ENCODE measurements at places on chromosomes 7 and 10.

DNA sequence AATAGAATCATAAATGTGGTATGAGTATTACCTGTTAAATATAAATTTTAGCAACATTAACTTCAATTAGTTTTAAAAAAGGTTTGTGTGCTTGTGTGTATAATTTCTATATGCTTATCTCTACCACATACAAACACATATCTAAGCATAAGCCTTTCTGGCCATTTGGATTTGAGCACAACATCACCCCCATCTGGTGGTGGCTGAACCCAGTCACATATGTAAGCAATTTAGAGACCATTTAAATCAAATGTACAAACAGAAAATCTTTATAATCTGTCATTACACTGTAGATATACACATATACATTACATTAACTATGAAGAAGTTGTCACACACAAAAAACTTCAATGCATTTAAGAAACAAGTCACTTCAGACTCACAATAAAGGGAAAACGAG is 31.7 kb downstream of the GPR22 start:
- DNase-seq = no peak

GRCh38 chr7:134845461-134845860 is 66.0 kb downstream of the CALD1 start:
- DNase-seq = no peak

GRCh38 chr10:67912331-67912946 is 28.0 kb downstream of the SIRT1 start:
- DNase-seq = no peak

- DNase-seq = no peak
These were observed 4.3 kb downstream of the PLEKHA8 start for GRCh38 chr7:30032310-30033125.

GRCh38 chr10:14684354-14684753 is 90.3 kb downstream of the FAM107B start:
- DNase-seq = no peak

GRCh38 chr7:21690705-21691104 is 147.9 kb downstream of the DNAH11 start:
- DNase-seq = no peak

- no peak for DNase-seq
These were observed 133.2 kb upstream of the IGFBP3 start for GRCh38 chr7:46054272-46054671.

- no peak for DNase-seq
These were observed 75.3 kb downstream of the INPP5A start for GRCh38 chr10:132612571-132613504.

GRCh38 chr10:117646718-117647117 is 104.2 kb downstream of the EMX2 start:
- DNase-seq = no peak

DNA sequence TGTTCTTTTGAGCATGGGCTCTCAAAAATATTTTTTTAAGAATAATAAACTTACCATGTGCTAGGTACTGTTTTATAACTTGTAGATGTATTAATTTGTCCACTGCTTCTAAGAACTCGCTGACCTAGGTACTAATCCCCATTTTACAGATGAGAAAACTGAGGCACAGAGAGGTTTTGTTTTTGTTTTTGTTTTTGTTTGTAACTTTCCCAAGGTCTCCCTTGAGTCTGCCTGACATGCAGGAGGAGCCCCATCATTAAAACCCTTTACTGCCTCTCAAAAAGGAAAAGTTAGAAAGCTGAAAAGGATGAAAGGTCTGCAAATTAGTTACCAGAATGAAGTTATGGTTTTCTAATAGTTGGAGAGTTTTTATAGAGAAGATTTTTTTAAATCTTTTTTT is 38.5 kb upstream of the AGBL3 start:
- no peak for DNase-seq

DNA sequence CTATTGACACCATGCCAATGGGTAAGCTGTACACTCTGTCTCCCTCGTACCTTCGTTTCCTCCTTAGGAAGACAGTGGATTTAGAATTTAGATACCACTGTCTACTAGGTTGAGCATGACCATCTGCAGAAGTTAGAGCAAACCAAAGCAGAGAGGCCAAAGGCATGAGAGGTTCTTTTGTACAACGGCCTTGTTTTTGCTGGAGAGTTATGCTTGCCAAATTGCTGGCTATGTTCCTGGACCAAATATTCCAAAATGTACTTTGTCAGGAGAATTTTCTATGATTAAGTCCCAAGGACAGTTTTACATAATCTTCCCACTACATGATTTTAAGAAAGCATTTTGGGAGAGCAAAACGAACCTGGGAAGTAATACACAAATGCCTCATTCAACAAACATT is 47.9 kb upstream of the PLCE1 start:
- DNase-seq = no peak

DNA sequence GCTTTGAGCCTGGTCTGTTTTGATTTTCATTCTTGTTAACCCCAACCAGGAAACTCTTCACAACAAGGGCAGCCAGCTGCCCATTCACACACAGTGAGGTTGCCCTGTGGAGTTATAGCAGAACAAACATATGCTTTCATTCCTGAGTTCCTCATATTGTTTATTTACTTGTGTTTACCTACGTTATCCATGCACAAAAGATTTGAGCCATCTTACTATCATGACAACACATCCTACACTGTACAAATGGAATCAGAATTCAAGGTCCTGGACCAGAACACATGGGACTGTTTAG is 21.7 kb upstream of the BMPER start:
- DNase-seq = no peak

DNA sequence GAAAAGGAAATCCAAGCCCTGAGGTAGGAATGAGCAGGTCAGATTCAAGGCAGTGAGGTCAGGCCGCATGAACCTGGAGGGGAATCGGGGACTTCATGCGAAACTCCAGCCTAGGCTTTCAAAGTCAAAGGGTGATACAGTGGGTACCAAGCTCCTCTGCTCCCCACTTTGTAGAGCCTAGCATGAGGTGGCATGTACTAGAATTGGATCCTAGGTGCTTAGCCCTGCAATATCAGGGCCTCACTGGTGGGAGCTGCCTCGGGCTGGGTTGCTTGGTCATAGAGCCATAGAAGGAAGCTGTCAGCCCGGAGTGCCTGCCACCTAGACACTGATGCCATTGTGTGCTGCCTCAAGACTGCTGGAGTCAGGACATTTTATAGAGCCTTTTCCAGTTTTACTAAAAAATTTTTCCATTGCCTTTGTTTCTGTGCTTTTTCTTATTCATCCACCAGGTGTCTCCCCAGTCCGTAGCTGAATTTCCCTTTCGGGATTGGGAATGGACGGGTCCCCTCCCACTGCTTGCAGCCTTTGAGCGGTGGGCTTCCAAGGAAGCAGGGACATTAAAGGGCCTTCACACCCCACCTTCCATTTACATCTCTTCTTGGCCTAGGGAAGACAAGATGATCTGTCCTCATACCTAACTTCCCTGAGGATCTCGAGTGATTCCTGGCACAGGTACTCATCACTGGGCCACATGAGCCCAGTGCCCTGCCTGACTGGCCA is 5.5 kb upstream of the LZTS2 start:
- DNase-seq = no peak
